Esophagus squamous epithelium (tissue), 5 donors: ENCODE measurements at places on chromosomes 2 and 18.

GRCh38 chr18:65620076-65620696 lies 130.6 kb upstream of the CDH7 start:
- no peak for DNase-seq

DNA sequence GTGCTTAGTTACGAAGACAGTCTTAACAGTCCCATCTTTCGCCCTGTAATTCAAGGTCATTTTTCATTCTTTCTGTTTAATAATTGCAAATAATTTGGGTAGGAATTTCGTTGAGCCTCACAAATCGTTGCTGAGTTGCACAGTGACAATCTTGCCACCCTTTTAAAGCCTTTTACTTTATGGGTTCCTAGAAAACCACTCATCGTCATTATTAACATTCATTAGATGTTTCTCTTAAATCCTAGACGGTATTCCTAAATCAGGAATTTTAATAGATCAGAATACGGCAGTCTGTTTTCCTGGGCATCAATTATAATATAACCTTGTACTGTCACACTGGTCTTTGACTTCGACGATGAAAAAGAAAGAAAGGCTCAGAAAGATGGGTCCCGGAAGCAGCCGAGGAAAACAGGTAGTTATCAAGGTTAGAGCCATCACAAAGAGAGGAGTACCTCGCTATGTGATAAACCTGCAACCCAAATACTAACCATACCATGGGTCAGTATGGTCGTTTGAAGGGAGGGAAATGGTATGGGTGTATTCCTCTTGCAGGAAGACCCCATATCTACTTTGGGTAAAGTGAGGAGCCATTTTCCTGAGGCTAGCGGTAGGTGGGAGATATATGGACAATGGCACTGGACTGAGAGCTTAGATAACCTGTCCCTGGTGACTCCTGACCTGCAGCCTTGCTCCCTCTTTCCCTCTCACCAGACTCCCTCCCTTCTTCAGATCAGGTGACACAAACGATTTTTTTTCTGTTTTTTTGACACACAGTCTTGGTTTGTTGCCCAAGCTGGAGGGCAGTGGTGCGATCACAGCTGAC lies 981 bp upstream of the SF3B1 start:
- no peak for DNase-seq

DNA sequence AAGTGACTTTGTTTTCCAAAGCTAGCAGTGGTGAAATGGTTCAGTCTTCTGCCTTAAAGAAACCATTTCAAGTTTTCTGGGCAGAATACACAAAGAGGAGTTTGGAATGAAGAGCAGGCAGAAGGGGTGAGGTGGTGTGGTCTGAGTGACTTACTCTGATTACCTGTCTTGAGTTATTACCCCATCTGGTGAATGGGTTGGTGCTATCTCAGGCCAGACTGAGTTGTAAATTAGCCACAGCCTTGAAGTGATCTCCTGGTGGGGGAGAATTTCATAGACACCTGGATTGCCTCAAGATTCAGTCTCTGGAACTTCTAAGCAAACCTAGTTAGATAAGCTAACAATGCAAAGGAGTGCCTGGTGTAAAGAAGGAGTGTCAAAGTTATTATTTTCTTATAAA lies 983.5 kb upstream of the NXPH2 start:
- DNase-seq, result no peak

DNA sequence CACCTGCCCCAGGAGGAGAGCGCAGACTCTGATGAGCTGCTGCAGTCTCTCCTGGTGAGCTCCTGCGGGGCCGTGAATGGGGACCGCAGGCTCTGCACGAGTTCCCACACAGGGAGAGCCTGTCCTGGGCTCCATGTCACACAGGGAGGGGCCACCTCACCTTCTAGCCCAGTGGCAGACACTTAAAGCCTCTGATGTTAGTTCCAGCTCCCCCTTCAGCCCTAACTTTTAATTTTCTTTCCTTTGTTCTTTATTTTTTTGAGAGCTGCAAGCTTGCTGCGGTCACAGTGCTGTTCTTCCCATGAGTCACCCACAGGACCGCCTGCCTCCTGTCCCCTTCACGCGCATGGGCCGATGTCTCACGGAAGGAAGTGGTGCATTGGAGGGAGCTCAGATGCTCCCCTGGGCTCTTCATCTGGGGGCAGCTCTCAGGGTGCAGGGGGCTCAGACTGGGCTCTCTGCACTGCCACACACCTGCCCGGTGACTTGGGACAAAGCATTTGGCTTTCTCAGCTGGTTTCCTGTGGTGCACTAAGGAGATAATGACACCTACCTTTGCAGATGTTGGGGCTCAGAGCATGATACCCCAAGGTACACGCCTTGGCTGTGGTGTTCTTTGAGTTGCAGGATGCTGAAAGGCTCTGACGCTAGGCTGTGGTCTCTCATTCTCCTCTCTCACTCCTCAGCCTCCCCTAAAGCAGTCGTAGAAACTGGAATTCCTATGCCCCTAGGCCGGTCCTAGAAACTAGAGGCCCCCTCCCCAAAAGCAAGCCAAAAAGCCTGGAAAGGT lies 37.2 kb upstream of the PXDN start:
- no peak for DNase-seq

DNA sequence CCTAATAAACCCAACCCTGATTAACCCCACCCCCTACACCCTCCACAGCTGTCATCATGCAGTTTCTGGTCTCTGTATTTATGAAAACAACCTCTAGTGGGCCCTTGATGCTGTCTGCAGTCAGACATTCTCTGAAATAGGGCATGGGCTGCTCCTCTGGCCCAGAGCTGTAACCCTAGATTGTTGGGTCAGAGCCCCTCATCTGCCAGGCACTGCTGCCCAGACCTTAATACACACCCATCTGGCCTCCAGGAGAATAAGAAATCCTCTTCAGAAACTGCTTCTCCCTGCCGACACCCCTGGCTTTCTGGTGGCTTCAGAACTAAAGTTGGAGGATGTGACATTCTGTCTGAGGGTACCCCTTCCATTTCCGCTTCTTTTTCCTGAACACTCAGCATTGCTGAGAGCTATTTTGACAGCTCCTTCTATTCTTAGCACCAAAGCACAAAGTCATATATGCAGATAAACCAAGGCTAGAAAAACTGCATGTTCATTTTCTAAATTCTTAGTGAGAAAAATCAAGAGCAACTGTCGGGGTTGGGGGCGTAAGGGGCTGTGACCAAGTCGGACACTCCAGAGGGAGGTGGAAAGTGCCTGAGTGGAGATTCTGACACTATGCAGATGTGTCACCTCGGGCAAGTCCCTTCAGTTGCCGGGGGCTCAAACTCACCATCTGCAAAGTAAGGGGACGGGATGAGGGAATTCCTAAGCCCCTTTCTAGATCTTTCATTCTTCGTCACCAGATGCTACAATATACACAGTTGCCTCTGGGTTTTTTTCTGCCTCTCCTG lies 28.7 kb downstream of the SRSF7 start:
- DNase-seq, result no peak

DNA sequence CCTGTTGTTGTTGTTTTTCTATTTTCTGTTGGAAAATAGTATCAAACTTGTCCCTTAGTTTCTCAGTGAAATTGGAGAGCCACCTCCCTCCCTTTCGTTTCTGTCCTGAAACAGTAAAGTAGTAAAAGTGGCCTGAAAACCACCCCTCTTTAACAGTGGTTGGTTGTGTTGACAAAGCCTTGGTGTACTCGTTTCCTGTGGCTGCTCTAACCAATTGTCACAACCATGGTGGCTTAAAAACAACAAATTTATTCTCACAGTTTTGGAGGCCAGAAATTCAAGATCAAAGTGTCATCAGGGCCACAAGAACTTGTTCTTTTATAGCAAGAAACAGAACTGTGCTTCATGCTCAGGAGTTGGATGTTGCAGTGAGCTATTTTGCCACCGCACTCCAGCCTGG lies 4.0 kb upstream of the DYSF start:
- DNase-seq, result no peak

- no peak for DNase-seq
Observed at GRCh38 chr2:163570391-163570790, 165.4 kb downstream of the FIGN start.

- DNase-seq, result no peak
Observed at GRCh38 chr2:142241016-142241415, 110.2 kb upstream of the LRP1B start.
